Activated naive CD4-positive, alpha-beta T cell treated with Interleukin-2 at 50 U/mL for 16 hours (primary cell): ENCODE measurements at places on chromosomes 2 and 18.

DNA sequence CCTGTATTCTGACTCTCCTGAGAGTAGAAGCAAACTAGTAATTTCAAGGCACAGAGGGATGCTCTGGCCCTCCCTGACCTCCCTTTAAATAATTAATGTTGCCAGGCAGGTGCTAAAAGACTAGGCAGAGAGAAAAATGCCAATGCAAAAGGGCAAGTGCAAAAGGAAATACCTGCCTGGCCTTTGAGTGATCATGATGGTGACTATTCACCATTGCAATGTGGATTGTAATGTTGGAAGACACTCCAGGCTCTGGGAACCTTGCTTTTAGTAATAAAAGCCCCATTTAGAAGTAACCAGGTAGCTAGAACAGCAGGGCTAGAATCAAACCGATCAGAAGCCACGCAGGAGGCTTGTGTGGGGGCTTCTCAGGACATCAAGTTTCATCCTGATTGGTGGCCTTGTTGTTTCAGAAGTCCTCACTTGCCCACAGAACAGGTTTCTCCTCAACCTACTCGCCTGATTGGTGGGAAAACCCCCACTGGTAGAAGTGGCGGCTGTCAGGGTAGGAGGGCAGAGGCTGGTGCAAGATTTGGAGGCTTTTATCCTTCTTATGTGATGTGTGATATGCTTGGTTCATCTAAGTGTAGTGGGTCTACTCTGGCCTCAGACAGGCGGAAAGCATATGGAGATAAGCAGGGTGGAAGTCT lies 16.0 kb upstream of the CHRNA1 start:
- no peak for DNase-seq

DNA sequence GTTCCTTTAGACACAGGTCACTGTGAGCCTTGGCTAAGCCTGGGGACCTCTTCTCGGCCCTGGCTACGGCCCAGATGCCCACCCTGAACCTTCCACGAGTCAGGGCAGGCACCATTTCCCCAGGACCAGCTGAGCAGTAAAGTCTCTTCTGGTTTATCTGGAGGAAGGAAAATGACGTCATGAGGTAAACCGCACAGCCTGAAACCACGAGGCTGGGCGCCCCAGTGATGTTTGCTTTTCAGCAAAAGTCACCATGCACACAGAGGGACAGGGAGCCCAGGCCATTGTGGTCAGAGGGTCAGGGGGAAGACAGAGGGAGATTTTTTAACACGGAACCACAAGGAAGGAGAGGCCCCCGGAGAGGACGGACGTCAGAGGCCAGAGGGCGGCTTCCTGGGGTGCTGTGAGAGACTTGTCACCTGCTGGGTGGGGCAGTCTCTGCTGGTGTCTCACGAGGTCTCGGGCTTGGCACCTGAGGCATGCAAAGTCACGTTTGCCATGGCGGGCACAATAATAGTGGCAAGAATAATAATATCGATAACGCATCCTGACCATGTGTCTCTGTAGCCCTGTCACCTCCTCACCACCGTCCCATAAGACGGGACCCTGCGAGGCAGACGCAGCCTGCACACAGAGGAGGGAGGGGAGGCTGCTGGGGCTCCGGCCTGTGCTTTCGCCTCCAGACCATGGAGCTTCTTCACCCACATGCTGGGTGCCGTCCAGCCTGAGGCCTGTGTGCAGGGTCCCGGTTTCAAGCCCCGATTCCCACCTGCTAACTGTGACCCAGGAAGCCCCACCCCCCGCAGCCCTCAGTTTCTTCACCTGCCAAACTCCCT lies 33.2 kb upstream of the FOSL2 start:
- peak; percentile 78 for DNase-seq

- DNase-seq, result no peak
Observed at GRCh38 chr2:122150524-122151280, 395.3 kb downstream of the TSN start.

GRCh38 chr2:11224887-11225286 lies 69.6 kb downstream of the SLC66A3 start:
- DNase-seq, result no peak

DNA sequence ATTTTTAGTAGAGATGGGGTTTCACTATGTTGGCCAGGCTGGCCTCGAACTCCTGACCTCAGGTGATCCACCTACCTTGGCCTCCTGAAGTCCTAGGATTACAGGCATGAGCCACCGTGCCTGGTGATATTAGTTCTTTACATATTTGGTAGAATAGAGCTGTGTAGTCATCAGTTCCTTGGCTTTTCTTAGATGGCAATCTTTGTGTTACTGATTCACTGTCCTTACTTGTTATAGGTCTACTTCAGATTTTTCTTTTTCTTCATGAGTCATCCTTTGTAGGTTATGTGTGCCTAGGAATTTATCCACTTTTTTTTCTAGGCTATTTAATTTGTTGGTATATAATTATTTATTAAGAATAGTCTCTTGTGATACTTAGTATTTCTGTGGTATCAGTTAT lies 30.3 kb upstream of the ZSWIM2 start:
- DNase-seq, result no peak

- no peak for DNase-seq
Observed at GRCh38 chr2:225894236-225894980, 494.9 kb downstream of the NYAP2 start.

- no peak for DNase-seq
Observed at GRCh38 chr2:226405465-226405864, 394.2 kb downstream of the IRS1 start.

GRCh38 chr18:24270358-24270936 lies 127.2 kb downstream of the OSBPL1A start:
- DNase-seq, result no peak

DNA sequence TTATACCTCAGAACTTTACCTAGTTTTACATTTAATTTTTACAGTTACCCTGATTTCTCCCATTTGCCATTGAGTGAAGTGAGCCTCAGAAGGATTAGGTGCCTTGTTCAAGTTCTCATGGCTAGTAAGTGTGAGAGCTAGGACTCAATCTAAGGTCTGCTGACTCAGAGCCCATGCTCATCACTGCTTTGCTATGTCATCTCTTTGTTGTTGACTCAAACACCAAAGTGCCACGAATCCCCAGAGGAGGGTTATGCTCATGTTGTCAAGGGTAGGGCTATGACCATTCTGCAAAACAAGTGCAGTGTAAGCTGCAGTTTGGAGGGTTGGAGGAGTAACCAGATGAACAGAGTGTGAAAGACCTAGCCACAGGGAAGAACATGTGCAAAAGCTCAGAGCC lies 185.4 kb upstream of the SKOR2 start:
- DNase-seq, result no peak

DNA sequence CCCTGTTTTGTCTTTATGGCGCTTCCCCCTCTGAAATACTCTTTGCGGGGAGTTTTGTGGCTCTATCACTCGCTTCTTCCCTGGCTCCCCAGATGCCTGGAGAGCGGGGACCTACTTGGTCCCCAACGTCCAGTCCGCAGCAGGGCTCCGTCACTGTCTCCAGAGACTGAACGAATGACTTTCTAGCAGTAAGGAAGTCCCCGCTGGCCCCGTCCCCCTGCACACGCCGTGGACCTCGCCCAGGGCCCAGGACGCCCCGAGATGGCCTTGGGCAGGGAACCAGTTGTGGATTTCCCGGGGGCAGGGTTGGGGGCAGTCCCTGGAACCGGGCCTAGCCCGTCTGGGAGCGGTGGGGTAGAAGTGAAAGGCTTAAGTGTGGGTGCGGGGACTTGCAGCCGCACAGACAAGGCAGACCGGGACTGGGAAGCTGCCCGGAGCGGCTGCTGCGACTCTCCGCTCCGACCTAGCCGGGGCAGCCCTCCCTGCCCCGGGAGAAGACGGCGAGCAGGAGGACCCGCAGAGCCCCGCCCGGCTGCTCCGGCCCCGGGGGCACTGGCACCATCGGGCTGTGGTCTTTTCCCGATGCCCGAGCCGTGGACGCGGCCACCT lies 821 bp upstream of the EPHA4 start:
- peak; percentile 37 for DNase-seq

- DNase-seq, result no peak
Observed at GRCh38 chr2:38176619-38177021, 100.7 kb upstream of the CYP1B1 start.

GRCh38 chr2:192416060-192416459 lies 221.3 kb upstream of the TMEFF2 start:
- DNase-seq, result no peak

- no peak for DNase-seq
Observed at GRCh38 chr2:55992455-55992854, 68.9 kb upstream of the EFEMP1 start.

DNA sequence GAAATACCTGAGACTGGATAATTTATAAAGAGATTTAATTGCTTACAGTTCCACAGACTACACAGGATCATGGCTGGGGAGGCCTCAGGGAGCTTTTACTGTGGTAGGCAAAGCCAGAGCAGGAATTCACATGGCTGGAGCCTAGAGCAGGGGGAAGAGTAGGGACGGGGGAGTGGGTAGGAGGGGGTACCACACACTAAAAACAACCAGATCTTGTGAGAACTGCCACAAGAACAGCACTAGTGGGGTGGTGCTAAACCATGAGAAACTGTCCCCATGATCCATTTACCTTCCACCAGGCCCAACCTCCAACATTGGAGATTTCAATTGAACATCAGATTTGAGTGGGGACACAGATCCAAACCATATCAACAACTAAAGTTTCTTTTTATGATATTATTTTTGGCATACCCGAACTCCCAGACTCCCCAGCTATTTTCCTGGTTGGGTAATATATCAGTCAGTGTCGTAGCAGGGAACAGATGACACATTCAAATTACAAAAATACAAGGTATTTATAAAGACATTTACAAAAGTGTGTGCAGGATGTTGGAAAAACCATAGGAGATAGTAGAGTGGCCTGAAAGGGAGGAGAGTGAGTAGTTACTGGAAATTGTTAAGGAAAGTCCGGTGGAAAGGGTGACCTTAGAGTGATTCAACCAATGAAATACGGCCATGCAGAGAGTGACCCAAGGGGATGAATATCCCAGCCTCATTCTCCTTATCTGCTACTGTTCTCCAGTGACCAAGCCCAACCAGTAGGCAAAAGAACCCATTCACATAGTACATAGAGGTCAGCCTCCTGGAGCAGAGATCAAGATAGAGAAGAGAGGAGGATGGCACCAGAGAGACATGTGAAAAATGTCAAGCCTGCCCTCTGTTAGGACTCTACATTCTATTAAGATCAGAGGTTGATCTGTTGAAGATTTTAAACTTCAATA lies 8.8 kb downstream of the RPL37A start:
- DNase-seq, result no peak

- no peak for DNase-seq
Observed at GRCh38 chr2:227214622-227215041, 50.2 kb downstream of the COL4A3 start.

- DNase-seq, result no peak
Observed at GRCh38 chr18:40863801-40864200, 1091.2 kb upstream of the PIK3C3 start.

GRCh38 chr2:223536546-223536945 lies 65.6 kb downstream of the SCG2 start:
- DNase-seq, result no peak
